M059J (cell line): ENCODE measurements at places on chromosomes 12 and 14.

DNA sequence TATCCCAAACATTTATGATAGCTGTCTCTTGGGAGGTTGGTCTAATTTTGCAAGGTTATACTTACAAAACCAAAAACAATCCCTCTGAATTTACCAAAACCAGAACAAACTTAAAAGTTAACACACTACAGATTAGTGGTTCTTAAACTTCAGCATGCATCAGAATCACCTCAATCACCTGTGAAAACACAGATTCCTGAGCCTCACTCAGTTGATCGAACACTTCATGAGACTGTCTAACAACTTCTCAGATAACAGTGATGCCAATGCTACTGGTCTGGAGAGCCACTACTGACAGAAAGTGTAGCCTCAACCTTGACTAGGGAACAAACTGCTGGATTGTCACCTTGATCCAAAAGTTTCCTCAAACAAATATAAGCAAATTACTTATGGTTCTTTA, 44.2 kb downstream of the ATP2B1 start:
- DNase-seq = no peak

DNA sequence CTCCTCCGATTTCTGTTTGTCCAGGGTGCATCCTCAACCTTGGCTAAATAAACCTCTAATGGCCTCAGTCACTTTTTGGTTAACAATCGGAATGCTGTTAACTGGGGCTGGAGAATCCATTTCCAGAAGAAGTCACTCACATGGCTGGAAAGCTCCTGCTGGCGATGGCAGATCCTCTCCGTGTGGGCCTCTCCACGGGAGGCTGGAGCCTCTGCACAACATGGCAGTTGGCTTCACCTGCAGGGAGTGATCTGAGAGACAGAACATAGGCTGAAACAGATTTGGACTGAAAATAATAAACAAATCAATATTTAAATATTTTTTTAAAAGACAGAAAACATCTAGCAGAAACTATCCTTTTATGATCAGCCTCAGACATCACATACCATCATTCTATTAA, 66.8 kb upstream of the FICD start:
- no peak for DNase-seq

GRCh38 chr12:123427036-123427769, 9.3 kb downstream of the RILPL2 start:
- DNase-seq = no peak

DNA sequence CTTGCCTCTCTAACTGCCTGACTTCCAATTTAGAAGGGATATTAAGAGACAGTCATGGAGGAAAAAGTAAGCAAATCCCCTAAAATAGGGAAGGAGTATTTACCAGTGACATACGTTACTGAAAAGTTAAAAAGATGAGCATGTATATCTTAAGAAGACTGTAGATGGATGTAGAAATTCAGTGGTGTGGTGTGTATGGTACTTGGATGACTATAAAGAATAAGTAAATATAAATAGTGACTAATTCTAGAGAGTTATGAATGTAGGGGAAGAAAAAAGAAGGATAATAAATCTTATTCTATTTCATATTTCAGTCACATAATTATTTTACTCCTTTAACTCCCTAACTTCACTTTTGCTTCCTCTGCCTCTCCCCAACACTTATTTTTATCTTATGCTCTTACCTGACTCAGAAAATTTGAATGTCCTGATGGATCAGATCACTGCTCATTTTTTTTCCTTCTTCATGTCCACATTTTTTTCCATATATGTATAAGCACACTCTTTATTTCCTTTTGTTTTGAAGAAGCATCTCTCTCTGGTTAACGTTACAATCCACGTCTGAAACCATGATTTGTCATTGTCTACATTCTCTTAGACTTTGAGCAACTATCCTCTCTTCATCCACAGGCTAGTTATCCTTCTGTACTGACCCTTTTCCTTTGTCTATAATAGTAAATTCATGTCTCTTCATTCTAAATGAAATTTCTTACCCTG, 422.7 kb upstream of the SYT1 start:
- no peak for DNase-seq

DNA sequence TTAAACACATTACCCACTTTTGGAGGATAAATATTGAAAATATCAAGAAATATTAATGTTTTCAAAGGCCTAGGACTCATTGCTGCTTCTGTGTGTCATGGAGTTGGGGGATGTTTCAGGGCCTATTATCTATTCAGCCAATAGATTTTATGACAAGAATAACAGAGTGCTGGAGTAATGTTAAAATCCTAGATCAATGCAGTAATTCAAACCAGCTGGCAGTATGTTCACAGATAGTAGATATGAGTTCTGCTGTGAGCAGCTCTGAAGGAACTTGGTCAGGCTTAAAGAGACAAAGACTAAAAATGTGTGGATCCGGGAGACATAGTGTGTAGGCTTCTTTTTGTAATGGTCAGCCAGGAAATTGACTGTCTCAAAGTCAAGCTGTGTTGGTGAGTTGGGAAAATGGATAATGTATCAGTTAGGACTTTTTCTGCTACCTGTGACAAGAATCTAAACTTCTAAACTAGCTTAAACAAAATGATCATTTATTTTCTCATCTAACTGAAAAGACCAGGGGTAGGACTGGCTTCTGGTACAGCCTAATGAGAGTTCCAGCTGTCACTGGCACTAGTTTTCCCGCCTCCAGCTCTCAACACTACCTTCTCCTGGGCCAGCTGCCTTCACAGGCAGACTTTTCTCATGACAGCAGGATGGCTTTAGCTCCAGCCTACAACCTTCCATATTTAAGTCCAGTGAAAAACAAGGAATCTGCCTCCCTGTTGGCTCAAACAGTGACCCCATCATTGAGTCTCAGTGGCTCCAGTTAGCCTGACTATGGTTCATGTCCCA, 16.3 kb upstream of the POLR3B start:
- DNase-seq = no peak

- DNase-seq = peak; percentile 79
These were observed 12.2 kb upstream of the FOXG1 start for GRCh38 chr14:28754209-28754985.

GRCh38 chr14:70754991-70755390, 54.3 kb downstream of the MAP3K9 start:
- peak; percentile 88 for DNase-seq

GRCh38 chr12:29640589-29641345, 143.0 kb downstream of the TMTC1 start:
- peak; percentile 70 for DNase-seq

- DNase-seq = no peak
These were observed 10.7 kb downstream of the CCND2 start for GRCh38 chr12:4284306-4284705.

DNA sequence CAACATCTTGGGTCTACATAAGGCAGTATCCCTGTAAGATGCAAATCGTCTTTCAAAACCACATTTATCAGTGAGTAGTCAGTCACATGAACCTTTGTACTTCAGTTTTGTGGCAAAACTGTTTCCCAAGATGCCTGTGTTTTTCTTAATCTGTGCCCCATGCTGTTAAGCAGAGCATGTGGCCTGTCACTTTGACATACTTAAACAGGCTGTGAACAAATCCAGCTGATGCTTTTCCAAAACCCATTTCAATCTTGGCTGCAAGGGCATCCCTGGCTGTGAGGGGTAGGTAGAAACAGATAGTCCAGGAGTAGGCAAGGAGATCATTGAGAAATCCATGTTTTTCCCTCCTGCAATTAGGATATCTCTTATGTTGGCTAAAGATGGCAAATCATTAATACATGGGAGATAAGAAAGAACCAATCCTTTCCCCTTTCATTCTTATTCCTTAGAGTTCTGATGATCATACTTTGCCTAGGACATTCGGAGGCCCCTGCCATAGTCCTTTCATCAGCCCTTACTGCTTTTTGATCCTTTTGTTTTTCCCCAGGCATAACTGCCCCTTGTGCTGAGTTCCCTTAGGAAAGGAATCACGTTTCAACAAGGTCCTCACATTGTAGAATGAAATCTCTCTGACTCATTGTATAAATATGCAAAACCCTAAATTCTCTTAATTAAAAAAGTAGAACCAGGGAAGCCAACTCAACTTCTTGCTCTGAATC, 121.1 kb upstream of the EEA1 start:
- peak; percentile 73 for DNase-seq

GRCh38 chr12:66960704-66961690, 282.1 kb upstream of the GRIP1 start:
- peak; percentile 20 for DNase-seq

- peak; percentile 1 for DNase-seq
These were observed 193.9 kb upstream of the OR4E1 start for GRCh38 chr14:21867541-21867940.

DNA sequence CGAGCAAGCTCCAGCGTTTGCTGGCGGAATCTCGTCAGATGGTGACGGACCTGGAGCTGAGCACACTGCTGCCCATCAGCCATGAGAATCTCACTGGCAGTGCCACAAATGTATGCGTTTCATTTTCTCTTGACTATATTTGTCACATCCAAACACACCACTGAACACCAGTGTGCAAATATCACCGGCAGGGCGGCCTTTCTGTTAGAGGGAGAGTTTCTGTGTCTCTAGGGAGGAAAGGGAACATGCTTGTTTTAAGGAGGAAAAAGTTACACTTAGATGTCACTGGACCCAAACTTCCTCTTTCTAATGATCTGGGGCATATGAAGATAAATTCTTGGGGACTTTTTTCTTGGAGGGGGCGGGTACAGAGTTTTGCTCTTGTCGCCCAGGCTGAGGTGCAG, 21.9 kb upstream of the HIP1R start:
- no peak for DNase-seq

DNA sequence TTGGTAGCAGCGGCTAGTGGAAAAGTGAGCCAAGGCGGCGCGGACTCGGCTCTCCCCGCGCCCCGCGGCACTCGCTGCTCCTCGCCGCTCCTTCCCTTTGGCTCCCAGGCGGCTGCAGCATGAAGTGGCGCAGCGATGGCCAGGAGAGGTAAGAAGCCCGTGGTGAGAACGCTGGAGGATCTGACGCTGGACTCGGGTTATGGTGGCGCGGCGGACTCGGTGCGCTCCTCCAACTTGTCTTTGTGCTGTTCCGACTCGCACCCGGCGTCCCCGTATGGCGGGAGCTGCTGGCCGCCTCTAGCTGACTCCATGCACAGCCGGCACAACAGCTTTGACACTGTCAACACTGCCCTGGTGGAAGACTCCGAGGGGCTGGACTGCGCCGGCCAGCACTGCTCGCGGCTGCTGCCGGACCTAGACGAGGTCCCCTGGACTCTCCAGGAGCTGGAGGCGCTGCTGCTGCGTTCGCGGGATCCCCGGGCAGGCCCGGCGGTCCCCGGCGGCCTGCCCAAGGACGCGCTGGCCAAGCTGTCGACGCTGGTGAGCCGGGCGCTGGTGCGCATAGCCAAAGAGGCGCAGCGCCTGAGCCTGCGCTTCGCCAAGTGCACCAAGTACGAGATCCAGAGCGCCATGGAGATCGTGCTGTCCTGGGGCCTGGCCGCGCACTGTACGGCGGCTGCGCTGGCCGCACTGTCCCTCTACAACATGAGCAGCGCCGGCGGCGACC, 225.6 kb upstream of the CRY1 start:
- DNase-seq = peak; percentile 58

- peak; percentile 22 for DNase-seq
These were observed 440.9 kb downstream of the LRFN5 start for GRCh38 chr14:42047421-42048055.

DNA sequence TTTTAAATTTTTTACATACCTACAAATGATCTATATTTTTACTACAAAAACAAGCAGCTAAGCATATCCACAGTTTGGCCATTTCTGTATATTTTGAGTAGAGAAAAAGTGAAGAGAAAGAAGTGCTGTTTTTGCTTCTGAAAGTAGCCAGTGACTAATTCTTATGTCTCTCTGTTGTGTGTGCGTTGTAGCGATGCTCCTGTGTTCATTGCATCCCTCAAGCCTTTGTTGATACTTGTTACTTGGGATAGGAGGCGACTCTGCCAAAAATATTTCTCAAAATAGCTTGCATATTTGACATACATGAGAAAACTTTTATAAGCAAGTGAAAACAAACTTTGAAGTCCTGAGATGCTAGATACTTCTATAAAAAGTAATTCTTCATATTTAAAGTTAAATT, 714.1 kb downstream of the FSCB start:
- no peak for DNase-seq

DNA sequence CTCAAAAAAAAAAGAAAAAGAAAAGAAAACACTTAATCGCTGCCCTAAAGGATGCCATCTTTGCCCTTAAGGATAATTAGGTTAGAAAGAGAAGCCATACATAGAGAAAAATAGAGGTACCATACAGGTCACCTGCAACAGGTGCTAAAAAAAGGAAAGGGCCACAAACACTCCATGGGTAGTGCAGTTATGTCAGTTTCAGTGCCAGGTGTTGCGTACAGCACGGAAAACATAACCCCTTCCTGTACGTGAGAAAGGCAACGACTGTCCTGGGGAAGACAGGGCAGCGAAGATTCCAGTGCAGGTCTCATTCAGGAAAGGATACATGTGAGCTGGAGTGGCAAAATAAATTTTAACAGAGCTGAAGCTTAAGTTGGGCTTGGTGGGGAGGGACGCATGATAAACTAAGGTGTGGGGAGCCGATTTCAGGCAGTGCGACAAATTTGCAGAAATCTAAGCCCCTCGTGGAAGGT, 553 bp upstream of the DAZAP2 start:
- peak; percentile 11 for DNase-seq

- DNase-seq = no peak
These were observed 510.9 kb upstream of the TBX3 start for GRCh38 chr12:115194857-115195256.

GRCh38 chr12:56629459-56630179, 507 bp downstream of the BAZ2A start:
- DNase-seq = peak; percentile 32

DNA sequence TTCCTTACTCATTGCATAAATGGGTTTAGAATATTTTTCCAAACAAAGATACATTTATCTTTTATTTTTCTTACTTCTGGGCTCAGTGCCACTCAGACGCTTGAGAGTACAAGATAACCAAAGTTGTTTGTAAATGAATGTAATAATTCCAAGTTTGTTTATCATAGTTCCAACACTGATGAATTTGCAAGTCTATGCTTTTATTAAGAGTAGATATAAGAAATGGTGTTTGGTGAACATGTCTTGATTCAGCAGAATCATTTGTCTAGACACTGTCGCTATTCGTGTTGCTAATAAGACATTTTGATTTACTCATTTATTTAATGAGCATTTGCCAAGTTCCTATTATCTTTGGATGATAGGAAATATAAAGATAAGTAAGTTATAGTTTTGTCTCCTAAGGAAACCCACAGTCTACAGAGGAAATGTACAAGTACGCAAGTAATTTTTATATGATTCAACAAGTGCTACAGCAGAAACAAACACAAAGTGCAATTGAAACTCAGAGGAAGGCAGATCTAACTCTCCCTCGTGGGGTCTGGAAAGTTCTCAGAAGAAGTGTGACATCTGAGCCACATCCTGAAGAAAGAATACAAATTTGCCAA, 132.8 kb upstream of the FSCB start:
- no peak for DNase-seq
